ENCODE measurements at places on chromosomes 7 and 10. TPM values are rescaled to one million over a fixed set of nuclear protein-coding genes. Genes with fewer than 3 reads are reported as not detected.

The RBM20 gene
- total RNA-seq: 48.8 TPM

The BAMBI gene
- 0.89 TPM for total RNA-seq

The ODAD2 gene
- not detected for total RNA-seq

The MRPS24 gene
- 173 TPM for total RNA-seq

The PSMC2 gene
- 146 TPM for total RNA-seq

The MMRN2 gene
- total RNA-seq: 16.4 TPM

The ACTL6B gene
- not detected for total RNA-seq

The SNCG gene
- total RNA-seq: 9.1 TPM

The SPDYE11 gene
- total RNA-seq: not detected

The VPS37D gene
- 0.18 TPM for total RNA-seq

The MBLAC1 gene
- 0.91 TPM for total RNA-seq

The PRPS1L1 gene
- not detected for total RNA-seq

The EGFR gene
- total RNA-seq: 26.5 TPM

The FAM185A gene
- total RNA-seq: 9.6 TPM

The TDRD1 gene
- not detected for total RNA-seq

Measured in psoas muscle (tissue), 8 donors.